ENCODE measurements at places on chromosomes 2 and 18.

GRCh38 chr18:332007-332406, 64.2 kb upstream of the THOC1 start:
- DNase-seq, result no peak

DNA sequence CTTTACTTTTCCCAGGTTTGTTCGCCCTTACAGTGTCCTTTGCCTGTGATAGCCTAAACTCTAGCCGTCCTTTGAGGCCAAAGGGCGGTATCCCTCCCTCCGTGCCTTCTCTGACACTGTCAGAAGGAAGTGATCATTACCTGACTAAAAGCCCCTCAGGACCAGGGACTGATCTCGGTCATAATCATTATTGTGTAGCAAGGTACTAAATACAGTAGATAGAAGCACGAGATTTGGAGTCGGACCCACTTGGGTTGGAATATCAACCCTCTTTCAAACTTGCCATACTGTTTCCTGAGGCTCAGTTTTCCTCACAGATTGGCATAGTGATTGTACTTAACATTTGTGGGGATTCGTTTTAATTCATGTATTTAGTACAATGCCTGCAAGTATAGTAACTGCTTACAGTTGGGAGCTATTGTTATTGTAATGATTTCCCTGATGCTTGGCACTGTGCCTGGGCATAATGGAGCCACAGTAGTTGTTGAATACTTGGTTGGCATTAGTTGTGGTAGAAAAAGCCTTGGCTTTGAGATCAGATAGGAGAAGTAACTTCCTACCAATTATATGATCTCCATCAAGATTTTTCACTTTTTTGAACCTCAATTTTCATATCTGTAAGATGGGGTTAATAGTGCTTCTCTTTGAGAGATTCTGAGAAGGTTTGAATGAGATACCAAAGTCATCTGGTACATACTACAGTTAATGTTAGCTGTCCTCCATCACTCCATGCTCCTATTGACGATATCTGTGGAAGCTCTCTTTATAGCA, 836 bp downstream of the STK11IP start:
- DNase-seq, result no peak

DNA sequence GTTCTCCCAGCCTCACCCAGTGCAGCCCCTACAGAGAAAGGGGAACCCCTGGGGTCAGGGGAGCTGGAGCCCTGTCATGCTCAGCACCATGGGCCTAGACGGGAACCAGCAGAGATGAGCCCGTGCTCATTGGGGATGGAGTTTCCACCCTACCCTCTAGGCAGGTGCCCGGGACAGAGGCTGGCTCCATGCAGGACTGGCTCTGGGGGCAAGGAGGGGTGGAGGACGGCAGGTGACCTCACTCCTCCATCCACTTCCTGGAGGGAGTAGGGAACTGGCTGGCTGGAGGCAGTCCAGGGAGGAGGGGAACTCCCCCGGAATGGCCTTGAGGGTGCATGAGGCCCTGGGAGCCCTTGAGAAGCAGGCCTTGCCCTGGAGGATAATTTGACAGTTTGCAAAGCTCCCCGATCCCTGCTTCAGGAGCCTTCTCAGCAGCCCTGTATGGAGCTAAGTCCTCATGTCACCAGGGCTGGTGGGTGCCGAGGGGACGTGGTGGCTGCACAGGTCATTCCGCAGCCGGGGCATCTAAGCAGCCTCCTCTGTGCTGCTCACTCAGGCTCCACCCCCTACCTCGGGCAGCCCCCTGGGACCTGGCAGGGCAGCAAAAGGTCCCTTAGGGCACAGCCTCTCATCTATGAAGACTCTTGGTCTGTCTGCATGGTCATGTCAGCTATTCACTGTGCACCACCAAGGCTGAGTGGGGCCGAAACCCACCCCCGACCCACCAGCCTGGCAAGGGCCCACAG, 2.1 kb downstream of the NEURL3 start:
- no peak for DNase-seq

- DNase-seq, result no peak
These were observed 188.8 kb downstream of the ZEB2 start for GRCh38 chr2:144330951-144331673.

- DNase-seq, result no peak
These were observed 28.0 kb downstream of the GCG start for GRCh38 chr2:162123806-162124758.

DNA sequence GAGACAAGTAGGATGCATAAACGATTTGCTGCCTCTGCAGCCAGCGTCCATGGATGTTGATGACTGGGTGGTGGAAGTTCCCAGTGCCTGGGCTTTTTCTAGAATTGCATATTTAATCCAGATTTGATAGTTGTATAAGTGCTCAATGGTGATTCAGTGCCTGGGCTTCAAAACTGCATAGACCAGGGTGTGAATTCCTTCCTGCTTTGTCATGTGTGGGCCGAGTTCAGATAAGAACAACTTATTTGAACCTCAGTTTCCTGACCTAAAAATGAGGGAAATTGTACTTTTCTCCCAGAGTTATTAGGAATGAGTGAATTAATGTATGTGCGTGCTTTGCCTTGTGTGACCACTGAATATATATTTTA, 154.6 kb downstream of the WDSUB1 start:
- no peak for DNase-seq

GRCh38 chr2:68172521-68172920, 14.8 kb downstream of the PNO1 start:
- DNase-seq, result no peak
